Bone marrow (tissue), 2 donors: ENCODE measurements at places on chromosomes 13 and 19.

- no peak for DNase-seq
These were observed 122.9 kb upstream of the SPRY2 start for GRCh38 chr13:80463673-80464352.

GRCh38 chr13:110420626-110421025, 113.5 kb downstream of the COL4A2 start:
- DNase-seq, result no peak

DNA sequence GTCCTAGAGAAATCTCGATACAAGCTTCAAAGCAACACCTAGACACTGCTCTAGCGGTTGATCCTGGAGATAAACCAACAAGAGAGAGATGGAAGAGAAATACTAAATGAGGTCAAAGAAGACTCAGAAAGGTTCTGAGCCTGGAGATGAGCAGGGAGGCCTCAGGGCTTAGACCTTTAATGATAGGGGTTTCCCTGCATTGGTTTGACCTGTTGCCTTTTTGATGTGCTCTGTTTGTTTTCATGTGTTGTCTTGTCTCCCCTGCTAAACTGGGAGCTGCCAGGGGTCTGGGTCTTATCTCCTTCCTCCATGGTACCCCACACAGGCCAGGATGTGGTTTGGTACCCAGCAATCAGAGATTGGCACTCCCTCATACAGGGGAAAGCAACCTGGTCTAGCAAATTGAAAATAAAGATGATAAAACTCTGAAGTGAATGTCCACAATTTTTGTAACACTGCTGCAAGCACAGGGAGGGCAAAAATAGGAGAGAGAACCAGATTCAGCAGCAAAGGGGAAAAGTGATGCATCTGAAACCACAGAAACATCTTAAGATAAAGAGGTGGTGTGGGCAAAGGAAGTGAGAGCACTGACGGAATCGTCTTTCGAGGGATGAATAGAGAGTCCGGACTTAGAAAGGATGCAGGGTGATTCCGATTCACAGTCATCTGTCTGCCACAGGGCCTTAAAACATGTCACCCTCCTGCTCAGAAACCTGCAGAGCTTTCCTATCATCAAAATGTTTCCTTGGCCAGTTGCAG, 3.5 kb downstream of the FFAR2 start:
- DNase-seq, result no peak

DNA sequence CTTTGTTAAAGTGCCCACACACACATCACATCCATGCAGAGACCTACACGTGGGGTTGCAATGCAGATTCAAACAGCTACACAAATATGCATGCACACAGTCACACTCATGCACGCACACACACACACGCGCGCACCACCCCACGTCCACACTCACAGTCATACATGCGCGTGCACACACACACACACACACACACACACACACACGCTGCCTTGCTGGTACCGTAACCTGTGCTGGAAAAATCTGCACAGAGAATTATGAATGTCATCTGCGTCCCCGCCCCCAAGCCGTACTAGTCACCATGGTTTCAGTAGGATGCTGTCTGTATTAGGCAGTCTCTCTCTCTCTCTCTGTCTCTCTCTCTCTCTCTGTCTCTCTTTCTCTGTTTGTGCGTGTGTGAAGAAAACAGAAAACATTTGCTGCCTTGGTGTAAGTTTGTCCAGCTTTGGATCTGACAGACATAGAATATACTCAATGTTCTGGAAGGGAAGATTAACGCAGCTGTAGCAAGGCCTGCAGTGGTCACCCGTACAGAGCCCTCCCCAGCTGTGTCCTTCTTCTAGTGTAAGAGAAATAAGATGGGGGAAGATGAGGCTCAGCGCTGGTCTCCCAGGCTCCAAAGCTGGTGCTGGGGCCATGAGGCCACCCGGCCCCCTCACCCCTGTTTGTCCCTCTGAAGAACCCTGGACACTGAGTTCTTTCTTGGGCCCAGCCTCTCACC, 26.4 kb upstream of the DPP9 start:
- no peak for DNase-seq

GRCh38 chr19:19296953-19297689, 23.2 kb downstream of the SUGP1 start:
- DNase-seq, result no peak

- DNase-seq, result no peak
These were observed 3.1 kb downstream of the XRCC1 start for GRCh38 chr19:43572171-43572588.

GRCh38 chr19:17946965-17947784, 14.4 kb downstream of the CCDC124 start:
- no peak for DNase-seq

DNA sequence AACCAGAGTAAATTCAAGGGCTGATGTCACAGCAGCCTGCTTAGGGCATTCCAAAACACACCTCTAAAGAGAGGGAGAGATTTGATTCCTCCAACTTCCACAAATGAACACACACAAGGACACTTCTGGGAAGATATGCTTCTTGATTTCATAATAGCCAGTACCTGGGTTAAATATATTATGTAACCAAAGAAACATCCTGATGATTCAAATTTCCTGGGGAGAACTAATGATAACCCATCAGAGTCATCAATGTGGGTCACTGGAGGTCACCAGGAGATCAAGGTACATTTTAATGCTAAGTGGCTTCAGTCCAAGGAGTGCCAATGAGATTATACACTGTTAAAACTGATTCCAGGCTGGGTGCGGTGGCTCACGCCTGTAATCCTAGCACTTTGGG, 54.0 kb upstream of the DOCK9 start:
- no peak for DNase-seq

DNA sequence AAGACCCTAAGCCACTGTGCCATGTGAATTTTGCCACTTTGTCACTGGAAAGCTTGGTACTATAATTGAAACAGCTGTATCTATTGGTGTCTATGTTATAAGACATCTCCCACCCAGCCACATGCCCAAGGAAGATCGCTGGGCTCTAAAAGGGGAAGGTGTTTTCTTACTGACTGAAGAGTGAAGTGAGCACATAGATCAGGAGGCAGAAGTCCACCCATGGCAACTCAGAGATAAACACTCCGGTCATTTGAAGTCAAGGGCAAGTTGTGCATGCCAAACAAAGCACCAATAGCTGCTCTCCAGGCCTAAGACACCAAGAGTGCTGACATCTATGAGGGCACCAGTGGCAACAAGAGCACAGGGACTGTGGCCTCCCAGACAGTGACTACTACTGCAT, 153.8 kb downstream of the KCTD12 start:
- no peak for DNase-seq

DNA sequence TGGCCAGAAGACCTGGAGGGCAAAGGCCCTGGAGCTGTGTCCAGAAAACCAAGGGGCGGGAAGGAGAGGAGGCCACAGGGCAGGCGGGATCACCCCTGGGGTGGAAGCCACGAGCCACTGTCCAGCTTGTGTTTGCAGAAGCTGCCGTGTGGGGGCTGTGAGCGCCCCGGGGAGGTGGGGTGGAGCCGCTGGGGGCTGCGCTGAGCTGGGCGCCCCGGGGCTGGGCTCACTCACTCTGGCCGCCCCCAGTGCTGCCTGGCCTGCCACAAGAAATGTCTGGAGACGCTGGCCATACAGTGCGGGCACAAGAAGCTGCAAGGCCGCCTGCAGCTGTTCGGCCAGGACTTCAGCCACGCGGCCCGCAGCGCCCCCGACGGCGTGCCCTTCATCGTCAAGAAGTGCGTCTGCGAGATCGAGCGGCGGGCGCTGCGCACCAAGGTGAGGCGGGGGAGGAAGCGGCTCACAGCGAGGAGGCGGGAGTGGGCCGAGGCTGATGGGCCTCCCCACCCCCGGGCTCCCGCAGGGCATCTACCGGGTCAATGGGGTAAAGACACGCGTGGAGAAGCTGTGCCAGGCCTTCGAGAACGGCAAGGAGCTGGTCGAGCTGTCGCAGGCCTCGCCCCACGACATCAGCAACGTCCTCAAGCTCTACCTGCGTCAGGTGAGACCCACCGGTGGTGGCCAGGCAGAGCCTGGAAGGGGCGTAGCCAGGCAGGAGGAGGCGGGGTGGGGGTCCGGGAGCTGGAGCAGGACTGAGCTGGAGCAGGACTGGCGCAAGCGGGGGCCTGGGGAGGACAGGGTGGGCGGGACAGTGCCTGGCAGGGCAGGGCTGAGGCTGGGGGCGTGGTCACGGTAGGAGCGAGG, 13.6 kb downstream of the POLR2E start:
- no peak for DNase-seq

DNA sequence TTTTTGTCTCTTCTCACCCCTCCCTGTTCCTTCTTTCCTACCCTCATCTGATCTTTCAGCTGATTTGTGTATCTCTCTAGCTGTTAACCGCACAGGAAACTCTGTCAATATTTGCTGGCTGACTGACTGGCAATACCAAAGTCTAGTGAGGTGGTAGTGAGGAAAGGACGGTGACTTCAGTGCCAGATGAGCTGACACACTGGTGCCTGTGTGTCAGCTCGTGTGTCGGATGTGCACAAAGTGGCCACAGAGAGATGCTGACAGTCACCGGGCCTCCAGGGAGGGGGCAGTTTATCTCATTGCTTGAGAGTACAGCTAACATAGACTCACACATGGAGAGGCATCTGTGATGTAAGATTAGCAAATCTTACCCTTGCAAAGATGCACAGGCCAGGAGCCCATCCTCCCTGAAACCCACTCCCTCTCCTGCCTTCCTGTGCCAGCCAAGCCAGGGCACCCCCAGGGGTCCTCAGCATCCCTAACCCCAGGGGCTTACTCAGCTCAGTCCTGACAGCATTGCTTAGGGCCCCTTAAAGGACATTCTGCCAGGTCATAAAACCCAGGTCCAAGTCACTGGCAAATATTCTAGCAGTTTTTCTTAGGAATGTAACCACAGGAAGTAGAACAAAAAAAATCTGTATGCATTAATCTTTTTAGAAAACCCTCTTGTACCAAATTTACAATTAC, 80.2 kb downstream of the SHISA2 start:
- no peak for DNase-seq

DNA sequence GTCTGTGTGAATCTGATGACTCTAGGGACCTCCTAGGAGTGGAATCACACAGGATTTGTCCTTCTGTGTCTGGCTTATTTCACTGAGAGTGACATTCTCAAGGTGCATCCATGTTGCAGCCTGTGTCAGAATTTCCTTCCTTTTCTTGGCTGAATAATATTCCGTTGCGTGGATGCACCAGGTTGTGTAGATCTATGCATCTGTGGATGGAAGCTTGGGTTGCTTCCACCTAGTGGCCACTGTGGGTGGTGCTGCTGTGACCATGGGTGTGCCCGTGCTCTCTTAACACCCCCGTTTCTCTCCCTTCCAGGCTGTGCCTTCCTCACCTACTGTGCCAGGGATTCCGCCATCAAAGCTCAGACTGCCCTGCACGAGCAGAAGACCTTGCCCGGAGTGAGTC, 26.2 kb downstream of the CELF5 start:
- DNase-seq, result no peak

GRCh38 chr13:76879203-76879882, 6.9 kb downstream of the KCTD12 start:
- DNase-seq, result peak; percentile 91

DNA sequence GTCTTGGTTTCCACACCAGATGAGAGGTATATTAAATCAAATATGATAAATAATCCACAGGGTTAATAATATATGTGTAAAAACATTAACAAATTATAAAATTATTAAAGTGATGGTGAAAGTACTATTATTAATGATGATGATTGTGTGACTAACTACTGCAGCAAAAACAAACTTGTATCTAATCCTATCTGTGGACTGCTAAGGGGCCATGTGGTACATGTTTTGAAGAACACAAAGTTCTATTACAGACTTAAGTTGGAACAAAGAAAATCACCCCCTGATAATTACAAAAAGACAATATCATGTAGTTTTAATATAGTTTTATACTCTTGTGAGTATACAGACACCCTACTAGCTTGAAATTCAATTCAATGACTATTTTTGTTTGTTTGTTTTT, 504.2 kb upstream of the NBEA start:
- no peak for DNase-seq

DNA sequence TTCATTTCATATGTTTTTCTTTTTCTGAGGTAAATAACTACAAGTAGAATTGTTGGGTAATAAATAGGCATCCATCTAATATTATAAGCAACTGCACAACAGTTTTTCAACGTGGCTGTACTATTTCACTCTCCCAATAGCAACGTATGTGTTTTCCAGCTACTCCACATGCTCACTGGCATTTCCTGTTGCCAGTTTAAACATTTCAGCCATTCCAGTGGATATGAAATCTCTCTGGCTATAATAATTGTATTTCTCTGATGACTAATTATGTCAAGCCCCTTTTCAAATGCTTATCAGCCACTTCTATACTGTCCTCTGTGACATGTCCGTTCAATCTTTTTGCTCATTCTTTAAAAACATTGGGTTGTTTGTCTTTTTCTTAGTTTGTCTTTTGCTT, 26.8 kb upstream of the ALOX5AP start:
- no peak for DNase-seq

DNA sequence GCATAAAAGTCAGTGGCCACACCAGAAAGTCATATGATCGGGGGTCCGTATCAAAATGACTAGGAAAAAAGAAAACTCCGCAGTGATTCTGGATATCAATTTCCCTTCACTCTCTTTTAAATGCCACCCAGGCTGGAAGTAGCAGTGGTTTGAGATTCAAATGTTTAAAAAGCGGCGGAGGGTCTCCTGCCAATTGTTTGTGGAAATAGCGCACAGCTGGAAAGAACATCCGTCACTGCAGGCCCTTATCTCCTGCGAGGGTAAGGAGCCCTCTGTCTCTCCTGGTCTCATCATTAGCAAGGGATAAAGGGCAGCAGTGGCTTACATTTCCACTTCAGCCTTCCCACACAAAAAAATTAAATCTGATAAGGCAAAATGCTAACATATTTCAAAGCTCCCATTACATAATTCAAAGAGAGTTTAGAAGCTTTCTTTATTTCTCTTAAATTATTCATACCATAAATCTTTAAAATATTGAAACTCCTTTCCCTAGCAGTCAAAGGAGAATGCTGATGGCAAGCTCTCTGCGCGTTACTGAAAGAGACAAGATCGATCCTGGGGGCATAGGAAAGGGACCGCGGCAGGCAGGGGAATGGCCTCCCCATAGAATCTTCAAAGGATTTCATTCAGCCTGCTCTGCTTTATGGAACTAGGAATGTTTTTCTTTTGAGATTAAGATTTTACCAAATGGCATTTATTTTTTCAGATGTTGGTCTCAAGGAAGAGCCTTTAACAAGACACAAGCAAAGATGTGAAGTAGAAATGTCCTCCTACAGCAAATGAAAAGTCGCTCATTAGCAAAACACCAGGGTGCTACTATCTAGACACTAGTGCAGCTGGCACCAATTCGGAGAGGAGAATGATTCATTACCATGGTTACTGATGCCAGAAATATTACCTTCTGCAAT, 35.0 kb downstream of the AMER2 start:
- DNase-seq, result no peak

DNA sequence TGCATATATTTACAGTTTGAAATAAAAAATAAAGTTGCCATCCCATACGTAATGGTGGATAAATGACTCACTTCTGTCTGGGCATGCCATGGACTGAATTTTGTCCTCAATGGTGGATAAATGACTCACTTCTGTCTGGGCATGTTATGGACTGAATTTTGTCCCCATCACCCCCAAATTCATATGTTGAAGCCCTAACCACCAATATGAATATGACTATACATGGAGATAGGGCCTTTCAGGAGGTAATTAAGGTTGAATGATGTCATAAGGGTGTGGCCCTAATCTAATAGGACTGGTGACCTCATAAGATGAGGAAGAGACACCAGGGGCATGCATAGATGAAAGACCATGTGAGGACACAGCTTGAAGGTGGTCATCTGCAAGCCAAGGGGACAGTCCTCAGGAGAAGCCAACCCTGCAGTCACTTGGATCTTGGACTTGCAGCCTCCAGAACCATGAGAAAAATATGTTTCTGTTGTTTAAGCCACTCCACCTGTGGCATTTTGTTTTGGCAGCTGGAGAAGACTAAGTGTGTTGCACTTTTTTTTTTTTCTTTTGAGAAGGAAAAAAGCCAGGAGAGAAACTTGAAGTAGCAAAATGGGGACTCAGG, 41.8 kb downstream of the RFC3 start:
- DNase-seq, result no peak

GRCh38 chr13:35527451-35527850, 51.0 kb upstream of the MAB21L1 start:
- DNase-seq, result no peak
